NCI-H1105 (cell line): ENCODE measurements at places on chromosomes 2 and 18.

DNA sequence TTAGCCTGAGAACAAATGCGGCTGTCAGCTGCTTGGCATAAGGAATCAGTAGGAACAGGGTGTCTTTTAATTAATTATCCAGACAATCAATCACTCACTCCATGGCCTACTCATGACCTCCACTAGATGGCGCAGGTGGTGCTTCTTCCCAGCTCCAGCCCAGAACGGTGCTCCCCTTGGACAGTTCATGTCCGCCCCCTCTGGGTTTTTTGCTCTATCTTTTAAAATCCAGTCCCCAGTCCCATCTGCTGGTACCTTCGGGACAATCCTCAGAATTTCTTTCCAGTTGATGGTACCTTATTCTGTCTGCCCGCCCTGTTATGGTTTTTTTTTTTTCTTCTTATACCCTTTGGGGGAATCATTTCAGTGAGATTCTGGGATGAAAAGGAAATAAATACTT lies 99.8 kb downstream of the CACNB4 start:
- DNase-seq = peak; percentile 4

DNA sequence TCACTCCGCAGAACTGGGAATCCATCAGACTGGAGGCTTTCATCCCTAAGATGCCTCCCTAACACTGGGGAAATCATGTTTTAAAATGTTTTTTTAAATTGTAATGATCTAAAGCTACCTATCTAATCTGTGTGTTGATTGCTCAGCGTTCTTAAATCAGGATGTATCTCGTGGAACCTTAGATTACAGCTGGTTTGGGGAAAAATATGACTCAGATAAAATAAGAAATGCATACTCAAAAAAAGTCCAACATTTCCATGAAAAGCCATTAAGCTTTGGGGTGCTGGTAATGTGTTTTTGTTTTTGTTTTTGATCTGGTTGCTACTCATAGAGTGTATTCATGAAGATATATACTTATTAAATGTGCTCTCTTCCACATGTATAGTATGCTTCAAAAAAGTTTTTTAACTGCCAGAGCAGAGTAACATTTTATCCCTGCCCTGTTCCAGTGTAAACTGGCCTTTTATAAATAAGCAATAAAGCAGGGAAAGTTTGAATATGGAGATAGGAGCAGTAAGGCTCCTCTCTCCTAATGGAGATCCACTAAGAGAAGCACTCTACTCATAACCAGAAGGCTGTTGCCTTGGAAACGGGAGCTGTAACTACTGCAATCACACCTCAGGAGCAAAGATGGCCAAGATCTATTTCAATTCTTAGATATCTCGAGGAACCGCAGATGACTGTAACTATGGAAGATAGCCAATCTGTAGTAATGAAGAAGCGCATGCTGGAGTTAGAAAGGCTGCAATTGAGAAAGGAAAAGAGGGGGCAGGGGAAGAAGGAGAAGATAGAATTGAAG lies 41.6 kb downstream of the ANKRD44 start:
- DNase-seq = no peak

DNA sequence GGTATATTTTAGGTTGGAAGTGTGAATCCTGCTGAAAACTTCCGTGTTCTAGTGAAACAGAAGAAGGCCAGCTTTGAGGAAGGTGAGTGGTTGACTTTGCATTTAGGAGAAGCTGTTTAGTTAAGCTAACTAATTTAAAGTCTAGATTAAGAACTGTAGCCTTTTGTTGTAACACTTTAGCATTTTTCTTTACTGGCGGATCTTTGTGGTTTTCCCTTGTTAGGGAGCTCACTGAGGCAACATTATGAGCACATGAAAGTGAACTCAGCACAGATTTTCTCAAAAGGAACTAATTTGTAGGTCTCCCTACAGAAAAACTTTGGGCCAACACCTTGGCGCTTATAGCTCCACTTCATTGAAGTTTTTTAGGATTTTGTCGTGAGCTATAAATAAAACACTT lies 52.8 kb downstream of the XRCC5 start:
- no peak for DNase-seq

DNA sequence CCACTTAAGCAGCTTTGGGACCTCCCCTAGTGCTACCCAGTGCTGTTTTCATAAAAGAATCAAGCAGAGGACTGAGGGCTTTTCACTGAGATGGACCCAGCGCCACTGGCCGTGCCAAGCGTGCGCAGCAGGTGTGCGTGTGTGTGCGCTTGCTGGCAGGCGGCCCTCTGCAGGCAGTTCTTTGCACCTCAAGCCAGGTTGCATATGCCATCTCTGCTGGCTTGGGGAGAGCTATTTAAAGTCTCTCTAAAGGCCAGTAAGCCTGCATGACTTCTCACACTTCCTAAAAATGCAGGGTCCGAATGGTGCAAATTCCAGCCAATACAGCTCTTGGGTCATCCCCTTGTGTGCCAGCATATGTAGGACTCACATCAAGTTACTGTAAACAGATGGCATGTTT lies 255.5 kb downstream of the RNF152 start:
- DNase-seq = no peak

DNA sequence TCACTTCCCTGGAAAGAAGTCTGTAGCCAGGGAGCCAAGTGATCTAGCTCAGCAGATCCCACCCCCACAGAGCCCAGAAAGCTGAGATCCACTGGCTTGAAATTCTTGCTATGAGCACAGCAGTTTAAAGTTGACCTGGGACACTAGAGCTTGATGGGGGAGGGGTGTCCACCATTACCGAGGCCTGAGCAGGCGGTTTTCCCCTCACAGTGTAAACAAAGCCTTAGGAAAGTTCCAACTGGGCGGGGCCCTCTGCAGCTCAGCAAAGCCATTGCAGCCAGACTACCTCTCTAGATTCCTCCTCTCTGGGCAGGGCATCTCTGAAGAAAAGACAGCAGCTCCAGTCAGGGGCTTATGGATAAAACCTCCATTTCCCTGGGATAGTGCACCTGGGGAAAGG lies 887.2 kb upstream of the LRATD1 start:
- no peak for DNase-seq

DNA sequence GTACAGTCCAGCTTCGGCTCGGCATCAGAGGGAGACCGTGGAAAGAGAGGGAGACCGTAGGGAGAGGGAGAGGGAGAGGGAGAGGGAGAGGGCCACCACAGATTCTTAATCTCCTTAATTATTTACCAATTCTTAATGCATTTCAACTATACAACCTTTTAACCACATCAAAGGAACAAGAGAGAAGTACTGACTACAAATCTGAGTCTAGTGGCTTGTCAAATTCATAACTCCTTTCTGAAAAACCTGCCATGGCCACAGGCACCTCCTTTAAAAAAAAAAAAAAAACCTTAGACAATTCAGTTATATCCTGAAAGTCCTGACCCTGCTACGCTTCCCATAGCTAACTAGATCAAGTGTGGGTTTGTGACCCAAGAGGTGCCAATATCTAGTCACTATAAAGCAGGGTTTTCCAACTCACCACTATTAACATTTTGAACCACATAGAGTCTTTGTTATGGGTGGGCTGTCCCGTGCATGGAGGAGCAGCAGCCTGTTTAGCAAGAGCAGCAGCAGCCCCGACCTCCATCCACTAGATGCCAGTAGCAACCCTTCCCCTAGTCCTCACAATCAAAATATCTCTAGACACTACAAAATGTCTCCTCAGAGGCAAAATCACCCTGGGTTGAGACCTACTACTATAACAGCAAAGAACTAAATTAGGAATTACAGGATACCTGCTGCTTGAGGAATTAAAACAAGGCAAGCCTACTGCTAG lies 6.8 kb downstream of the ESCO1 start:
- DNase-seq = no peak

GRCh38 chr2:45354776-45355175 lies 256.3 kb downstream of the SRBD1 start:
- no peak for DNase-seq

DNA sequence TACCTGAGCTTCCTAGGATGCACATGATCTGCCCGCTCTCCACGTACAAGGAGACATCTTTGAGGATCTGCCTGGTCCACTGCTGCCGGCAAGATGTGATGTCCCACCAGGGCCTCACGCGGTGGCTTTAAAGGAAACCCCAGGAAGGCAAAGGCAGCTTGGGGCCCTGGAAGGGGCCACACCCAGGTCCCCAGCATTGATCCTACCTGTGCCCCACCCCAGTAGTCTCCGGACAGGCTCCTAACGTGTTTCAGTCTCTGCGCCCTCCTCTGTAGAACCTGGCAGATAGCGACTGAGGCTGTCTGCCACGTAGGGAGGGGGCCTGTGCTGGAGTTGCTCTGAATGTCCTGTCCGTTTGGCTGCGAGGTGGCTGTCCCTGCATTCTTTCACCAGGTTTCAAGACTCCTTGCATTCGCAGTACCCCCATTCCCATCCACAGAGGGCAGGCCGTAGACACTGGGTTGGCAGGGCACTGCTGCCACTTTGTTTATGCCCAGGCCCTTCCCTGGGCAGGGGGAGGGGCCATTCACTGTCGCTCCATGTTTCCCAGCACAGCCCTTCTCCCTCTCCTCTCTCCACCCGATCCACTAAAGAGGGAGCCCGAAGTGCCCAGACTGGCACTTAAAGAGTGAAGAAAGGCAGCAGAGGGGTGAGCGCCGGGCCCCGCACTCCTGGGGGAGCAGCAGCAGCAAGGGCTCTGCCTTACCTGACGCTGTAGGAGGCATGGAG lies 644 bp downstream of the ABCG5 start:
- no peak for DNase-seq

DNA sequence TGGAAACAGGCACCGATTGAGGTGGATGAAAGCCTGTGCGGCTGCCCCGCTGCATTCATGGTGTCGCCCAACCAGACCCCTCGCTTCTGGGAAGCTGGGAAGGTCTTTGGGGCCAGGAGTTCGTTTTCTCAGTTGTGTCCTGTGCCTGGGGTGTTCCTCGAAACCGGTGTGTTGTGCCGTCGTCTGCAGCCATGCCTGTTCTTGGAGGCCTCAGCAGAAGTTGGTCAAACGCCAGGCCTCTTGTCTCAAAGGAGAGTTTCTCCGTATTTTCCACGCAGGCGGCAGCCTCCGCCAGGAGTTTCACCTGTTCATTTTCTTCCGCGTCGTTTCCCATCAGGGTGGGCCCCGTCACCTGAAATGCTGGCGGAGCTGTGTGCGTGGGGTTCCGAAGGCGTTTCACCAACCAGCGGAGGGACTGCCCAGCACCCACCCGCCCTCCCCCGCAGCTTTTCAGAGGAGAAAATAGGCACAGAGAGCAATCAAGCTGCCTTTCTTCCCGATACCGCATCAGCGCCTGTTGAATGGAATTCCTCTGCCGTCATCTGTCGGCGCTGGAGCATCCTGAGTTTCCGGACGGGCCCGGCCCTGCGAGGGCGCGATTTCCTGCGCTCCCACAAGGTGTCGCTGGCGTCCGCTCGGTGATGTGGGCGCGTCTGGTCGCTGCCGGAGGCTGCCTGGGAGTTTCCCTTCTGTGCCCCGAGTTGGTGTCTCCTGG lies 17.0 kb upstream of the NFATC1 start:
- DNase-seq = peak; percentile 32

DNA sequence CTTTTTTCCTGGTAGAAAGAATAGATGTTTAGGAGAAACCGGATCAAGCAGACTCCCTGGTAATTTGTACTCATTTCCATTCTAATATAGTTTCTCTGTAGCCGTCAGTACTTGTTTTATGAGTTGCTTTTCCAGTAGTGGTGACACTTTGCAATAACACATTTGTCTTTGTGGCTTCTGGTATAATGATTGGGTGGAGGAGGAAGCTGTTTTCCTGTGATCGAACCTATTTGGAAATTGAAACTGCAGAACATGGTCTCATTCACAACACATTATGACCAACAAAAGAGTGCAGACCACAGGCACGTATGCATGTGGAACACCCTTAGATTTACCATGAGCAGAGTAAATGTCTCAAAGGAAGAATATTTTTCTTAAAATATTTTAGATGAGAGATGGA lies 7.6 kb upstream of the SERPINB12 start:
- DNase-seq = no peak

- DNase-seq = no peak
These were observed 5.0 kb downstream of the NAPG start for GRCh38 chr18:10530852-10531251.

GRCh38 chr2:220212296-220213080 lies 585.1 kb downstream of the SLC4A3 start:
- no peak for DNase-seq

- no peak for DNase-seq
These were observed 56.2 kb upstream of the ATP8B1 start for GRCh38 chr18:57859314-57859713.

DNA sequence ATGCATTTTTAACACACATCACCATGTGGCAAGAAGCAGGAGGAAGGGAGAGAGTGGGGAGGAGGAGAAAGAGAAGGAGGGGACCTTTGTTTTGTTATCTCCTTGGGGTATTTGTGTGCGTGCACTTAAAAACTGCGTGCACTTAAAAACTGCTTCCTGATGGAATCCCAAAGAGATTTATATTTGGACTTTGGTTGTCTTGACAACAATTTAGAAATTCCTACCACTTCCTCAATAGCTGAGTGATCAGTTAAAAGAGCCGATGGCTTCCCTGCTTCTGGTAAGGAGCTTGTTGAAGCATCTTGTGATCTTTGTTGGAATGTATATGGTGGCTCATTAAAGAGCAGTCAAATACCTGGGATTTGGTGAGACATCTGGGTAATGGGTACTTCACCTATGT lies 4.5 kb downstream of the RAB31 start:
- DNase-seq = no peak

GRCh38 chr18:62992877-62993365 lies 277.6 kb downstream of the PHLPP1 start:
- no peak for DNase-seq

DNA sequence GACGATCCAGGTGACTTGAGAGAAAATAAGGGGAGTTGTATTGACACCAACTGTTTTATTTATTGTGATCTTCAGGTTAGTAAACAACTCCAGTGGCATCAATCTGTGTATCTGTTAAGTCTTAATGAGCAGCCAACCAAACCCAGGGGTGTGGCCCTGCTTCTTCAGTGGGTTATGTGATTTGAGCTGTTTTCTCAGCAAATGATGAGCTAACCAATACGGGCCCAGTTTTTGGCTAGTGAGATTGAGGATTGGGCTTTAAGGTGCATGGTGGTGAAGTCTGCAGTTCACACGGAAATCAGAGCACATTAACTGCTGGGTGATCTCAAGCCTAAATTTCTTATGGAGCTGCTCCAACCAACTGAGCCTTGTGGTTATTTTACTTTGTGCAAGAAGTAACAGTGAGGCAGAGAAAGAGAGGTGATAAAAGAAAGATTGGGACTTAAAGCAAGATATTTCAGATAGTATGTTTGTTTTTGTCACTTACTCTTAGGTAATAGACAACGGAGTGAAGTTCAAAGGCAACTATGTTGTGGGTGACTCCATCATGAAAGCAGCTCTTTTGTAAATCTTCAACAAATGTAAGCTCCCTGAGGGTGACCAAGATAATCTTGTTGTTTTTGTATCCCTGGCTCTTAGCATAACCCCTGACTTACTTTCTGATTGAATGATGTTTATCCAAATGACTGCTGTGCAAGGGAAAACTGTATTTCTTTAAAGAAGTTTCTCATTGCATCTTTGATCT lies 2.4 kb downstream of the MTCL1 start:
- DNase-seq = no peak

GRCh38 chr2:143950704-143951103 lies 569.2 kb downstream of the ZEB2 start:
- no peak for DNase-seq

DNA sequence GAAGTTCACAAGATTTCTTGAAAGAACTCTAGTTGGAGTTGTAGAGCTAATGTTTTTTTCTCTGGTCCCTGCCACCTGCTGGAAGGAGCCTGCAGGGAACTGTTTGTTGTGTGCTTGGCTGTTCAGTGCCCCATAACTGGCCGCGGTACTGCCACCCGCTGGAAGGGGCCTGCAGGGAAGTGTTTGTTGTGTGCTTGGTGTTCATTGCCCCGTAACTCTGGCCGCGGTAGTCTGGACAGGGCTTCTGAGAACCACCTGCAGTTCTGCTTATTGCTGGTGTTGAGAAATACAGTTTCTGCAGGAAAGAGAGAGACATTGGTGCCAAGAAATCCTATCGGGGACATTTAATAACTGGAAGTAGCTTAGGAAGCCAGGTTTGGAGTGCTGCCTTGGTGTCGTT lies 58.1 kb downstream of the AGAP1 start:
- DNase-seq = peak; percentile 4
